ENCODE measurements at places on chromosomes 2 and 18.

- DNase-seq = peak; percentile 56
These were observed at the start of gene MFSD6 for GRCh38 chr2:190407662-190408537. Gene MFSD6 (plus strand): TSS chr2:190408355. CDS start chr2:190436030, 27,675 bp downstream.

DNA sequence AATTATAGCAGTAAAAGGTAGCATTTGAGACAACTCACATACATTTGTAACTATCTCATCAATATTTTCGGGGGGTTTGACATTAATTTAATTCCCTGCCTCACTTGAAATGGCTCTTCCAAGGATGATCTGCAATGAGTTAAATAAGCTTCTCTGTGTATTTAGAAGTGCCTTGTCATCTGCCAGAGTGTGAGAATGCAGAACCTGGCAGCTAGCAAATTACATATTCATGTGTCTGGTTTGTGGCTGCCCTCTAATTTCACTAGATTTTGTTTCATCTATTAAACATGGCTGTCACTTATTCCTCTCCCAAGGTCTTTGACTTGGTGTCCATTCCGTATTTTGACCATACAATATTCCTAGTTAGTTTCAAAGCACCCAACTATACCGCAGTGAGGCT lies 158.3 kb upstream of the CAVIN2 start:
- DNase-seq = no peak

- DNase-seq = no peak
These were observed 46.9 kb upstream of the UBXN4 start for GRCh38 chr2:135694711-135695110.

DNA sequence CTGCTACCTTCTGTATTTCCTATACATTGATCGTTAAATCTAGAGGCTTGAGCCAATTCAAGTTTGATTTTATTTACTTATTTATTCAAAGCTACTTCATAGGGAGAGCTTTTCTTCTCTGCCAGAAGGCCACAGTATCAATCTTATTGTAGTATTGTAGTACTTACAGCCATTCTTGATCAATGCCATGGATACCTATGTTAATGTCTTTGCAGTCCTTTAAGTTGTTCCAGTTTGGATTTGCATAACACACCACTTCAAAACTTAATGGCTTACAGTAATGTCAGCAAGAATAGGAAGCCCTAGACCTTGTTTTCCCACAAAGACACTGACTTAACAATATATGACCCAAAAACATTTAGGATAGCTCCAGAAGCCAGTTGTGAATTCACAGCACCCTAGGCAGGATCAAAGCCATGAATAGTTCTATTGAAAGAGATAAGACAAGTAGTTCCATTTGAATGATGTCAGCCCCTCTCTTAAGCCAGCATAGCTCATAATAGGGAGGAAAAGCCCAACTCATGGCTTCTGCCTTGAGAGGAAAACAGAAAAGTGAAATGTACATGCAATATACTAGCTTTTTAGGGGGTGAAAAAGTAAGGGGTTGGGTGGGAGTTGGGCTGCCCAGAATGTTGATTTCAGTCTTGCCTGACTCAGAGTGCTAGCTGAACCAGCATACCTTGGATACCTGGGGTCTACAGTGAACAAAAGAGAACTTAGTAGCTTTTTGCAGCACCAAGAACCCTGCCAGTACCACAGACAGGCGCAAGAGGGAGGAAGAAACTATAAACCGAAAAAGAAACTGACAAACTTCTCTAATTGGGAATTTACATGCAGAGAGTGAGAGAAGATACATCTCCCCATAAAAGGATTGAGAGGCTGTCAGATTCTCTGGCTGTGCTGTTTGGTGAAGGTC lies 101.4 kb downstream of the CAMKMT start:
- DNase-seq = no peak

- no peak for DNase-seq
These were observed 115.0 kb downstream of the GBX2 start for GRCh38 chr2:236052926-236053821.

DNA sequence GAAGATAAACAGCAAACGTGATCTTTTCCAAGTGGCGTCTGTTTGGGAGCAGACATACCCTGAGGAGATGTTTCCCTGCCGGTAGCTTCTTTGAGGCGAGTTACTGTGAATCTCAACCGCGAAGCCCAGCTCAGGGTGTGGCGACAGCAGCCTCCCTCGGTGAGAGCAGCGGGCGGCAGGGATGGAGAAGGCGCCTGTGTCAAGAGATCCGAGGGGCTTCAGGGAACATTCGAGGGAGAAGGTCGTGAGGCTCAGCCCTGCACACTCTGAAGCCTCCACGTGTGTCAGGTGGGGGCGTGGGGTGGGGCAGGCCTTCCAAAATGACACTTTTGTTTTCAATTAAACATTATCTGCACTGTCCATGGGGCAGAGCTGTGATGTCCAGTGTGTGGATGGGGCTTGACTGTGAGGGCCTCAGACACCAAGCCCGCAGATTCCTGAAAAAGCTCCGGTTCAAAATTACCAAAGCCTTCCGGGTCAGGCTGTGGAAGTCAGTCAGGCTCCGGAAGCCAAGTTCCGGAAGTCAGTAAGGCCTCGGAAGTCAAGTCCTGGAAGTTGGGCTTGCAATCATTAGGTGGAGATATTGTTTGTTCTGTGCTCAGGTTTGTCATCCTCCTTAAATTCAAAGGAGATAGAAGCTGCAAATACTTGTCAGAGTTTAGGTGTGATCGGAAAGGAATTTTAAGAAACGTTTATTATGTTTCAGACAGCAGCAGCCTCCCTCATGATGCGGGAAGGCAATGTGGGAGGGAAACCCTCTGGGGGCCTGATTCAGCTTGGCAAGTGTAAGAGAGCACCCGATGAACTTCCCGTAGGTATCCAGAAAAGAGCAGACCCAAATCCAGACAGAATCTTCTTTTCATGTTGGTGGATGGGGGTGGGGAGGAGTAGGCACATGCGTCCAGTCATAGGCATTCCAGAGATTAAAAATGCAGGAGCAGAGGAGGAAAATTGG lies 20.7 kb downstream of the SMIM21 start:
- no peak for DNase-seq

All from BE2C (cell line).